ENCODE measurements at places on chromosomes 6 and 20. TPM values are rescaled to one million over a fixed set of nuclear protein-coding genes. Genes with fewer than 3 reads are reported as not detected.

Gene RAB44
- 0.22 TPM for total RNA-seq

Gene OR2H1
- total RNA-seq: not detected

Gene THEMIS
- 25.0 TPM for total RNA-seq

Gene JPH2
- total RNA-seq: not detected

DNA sequence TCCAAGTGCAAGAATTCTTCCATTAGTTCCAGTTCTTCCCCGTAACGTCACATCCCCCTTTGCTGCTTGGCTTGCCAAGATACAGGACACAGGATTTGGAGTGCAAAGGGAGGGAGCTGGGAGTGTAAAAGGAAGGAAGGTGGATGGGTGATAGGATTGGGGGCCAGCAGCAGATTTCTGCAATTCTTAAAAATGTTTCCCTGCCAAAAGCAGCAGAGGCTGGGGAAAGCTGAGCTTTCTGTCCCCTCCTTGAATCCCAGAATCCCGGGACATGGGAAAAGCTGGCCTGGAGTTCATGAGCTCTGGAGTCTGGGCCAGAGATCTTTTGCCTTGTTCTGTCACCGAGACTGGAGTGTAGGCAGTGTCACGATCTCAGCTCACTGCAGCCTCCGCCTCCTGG is 60.0 kb upstream of the EPB41L1 start:
- DNase-seq: no peak

DNA sequence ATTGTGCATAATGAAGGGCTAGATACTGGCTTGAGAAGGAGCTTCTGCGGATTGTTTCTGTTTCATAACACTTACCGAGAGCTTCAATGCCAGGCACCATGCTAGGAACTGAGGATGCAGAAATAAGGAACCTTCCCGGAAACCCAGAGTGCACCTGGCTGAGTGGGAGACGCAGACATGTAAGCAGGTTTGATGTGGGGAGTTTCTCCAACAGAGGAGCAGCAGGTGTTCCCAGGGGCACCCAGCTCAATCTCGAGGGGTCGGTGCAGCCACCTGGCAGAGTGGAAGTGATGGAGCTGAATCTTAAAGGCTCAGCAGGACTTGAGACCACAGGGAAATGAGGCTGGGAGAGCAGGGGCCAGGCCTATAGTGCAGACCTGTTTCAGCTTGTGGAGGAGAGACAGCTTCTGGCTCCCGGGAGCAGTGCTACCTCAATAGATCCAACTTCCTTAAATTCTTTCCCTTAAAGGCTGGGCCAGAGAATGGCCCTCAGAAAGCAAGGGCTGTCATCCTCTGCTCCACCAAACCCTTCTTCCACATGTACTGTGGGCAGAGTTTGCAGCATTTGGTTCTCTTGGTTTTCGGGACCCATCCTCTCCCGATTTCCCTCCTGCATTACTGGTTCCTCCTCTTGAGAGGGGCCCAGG is 27.8 kb upstream of the SRC start:
- no peak for DNase-seq

DNA sequence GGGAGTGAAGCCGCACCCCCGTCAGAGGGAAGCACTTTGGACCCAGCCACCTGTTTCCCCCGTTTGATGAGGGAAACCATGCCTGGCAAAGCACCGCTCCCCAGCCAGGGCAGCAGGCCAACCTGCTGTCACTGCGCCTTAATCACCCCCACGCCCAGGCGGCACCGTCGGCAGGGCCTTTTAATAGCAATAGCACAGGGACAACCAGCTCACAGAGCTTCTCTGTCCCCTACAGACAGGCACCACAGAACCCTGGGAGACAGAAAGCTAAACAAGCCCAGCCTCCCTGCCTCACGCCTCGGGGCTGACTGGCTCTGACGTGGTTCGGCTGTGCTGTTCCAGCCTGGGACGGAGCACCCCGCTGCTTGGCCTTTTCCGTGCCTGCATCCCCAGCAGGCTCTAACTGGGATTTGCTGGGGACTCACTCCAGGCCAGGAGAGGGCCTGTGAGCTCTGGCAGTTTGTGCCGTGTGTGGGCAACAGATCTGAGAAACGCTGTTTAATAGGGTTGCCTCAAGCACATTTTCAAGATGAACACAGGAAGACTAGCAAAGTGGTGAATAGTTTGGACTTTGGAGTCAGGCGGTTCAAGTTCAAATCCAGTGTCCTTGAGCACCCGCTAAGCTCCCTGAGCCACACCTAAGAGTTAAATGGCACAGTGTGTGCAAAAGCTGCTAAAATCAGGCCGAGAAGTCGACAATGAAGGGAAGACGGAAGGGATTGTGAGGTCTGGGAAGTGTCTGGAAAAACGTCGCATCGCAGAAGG is 223.8 kb downstream of the NRN1 start:
- no peak for DNase-seq

DNA sequence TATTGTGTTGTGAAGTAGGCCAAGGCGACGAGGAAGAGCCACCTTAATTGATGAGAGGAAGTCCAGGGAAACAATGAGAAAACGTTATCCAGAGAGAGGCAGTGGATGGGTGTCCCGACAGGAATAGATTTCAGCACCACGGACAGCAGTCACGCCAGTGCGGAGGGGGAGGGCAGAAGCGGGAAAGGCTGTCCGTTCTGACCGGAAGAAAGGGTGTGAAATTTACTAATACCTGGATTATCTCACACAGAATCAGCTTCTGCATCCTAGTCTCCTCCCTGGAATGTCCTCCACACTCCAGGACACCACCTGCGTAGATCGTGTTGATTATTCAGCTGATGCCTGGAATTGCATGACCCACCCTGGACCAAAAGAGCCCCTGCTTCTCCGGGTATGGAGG is 7.4 kb upstream of the BPIFA3 start:
- DNase-seq: peak; percentile 48

- no peak for DNase-seq
These were observed 162.5 kb downstream of the CD83 start for GRCh38 chr6:14280006-14280510.

DNA sequence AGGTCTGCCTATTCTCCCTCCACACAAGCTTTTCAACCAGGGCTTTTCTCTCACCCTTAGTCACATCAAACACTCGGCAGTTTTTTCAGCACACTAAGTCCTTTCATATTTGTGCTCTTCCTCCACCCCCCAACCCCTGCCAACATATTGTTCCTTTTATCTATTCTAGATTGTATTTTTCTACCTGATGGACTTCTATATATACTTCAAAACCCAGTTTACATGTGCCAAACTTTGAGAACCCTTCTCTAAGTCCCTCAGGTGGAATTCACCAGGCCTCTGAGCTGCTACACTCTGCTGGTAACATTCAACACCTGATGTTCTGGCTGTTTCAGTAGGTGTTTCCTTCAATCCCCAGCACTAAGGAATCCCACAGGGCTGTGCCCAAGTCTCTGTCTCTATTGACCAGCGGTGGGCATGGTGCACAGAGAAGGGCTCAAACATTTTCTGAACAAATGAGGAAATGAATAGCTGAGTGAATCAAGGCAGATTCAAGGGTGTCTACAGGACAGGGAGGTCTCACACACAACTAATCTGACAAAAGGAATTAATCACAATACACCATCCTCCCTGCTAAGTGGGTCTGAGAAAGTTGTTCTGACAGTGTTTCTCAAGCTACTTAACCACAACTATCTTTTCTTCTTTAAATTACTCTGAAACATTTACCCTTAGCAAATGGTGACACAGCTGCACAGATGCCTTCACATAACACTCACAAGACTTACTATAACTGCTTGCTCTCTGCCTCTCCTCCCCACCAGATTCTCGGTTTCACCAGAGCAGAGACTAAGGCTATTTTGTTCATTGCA is 166.5 kb downstream of the TSHZ2 start:
- DNase-seq: no peak

GRCh38 chr6:168078943-168079405 is at the start of gene FRMD1:
Gene FRMD1 (minus strand): TSS chr6:168079212. CDS start chr6:168079094, 118 bp downstream.
- no peak for DNase-seq

DNA sequence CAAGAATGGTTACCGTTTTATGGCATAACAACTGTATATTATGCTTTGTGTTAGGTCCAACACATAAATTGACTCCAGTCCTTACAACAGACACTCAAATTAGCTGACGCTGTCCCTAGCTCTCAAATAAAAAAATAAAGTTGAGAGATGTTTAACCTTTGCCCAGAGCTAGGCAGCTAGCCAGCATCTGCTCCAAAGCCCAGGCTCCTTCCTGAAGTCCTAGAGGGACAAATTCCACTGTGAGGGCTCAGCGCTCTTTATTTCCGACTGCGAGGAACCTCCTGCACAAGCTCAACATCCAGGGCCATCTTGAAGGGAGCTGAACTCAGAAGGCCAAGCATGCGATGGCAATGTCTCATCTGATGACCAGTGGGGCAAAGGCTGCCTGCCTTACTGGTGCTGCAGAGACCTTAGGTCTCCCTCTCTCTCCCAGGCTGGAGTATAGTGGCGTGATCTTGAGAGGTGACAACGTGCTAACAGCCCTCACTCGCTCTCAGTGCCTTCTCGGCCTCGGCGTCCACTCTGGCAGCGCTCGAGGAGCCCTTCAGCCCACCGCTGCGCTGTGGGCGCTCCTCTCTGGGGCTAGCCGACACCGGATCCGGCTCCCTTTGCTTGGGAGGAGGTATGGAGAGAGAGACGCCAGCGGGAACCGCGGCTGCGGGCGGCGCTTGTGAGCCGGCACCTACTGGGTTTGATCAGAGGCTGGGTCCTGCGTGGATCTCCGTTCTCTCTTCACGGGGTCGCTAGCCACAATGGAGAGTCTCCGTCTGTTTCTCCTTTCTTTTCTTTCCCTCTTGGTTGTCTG is 24.7 kb upstream of the GFOD1 start:
- DNase-seq: no peak

- DNase-seq: no peak
These were observed 27.1 kb downstream of the F13A1 start for GRCh38 chr6:6293317-6293716.

GRCh38 chr6:81998432-81998831 is 246.0 kb upstream of the TENT5A start:
- no peak for DNase-seq

DNA sequence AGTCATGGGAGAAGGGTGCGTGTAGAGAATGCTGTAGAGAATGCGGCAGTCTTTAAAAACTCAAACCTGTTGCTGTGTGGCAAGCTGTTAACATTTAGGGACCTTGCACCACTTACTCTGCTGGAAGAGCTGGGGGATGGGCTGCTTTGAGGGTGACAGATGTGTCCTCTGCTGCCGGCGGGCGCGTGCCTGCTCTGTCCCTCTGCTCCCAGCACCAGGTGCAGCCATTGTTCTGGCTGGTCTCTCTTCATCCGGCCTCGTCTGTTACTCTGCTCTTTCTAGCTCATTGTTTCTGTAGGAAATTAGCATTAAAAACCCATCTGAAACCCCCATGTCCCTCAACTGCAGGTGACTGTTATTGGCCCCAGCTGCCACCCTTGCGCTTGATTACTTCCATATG is 78.5 kb downstream of the CBFA2T2 start:
- no peak for DNase-seq

- DNase-seq: no peak
These were observed 861 bp downstream of the PCMTD2 start for GRCh38 chr20:64256282-64256935.

DNA sequence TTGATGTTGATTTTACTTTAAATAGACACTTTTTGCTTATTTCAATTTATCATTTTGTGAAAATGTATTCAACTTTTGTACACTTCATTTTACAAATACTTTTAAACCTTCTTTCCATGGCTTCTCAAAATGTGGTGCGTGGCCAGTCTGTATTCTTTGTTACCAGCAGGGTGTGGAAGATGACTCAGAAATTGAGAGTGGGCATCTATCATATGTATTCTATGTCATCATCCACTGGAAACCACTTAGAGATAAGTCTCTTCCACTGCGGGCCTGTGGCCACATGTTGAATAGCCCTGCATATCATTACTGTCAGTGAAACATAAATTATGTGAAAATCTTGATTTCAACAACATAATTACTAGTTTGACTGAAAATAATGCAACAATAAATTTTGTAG is 52.6 kb upstream of the MC3R start:
- no peak for DNase-seq

DNA sequence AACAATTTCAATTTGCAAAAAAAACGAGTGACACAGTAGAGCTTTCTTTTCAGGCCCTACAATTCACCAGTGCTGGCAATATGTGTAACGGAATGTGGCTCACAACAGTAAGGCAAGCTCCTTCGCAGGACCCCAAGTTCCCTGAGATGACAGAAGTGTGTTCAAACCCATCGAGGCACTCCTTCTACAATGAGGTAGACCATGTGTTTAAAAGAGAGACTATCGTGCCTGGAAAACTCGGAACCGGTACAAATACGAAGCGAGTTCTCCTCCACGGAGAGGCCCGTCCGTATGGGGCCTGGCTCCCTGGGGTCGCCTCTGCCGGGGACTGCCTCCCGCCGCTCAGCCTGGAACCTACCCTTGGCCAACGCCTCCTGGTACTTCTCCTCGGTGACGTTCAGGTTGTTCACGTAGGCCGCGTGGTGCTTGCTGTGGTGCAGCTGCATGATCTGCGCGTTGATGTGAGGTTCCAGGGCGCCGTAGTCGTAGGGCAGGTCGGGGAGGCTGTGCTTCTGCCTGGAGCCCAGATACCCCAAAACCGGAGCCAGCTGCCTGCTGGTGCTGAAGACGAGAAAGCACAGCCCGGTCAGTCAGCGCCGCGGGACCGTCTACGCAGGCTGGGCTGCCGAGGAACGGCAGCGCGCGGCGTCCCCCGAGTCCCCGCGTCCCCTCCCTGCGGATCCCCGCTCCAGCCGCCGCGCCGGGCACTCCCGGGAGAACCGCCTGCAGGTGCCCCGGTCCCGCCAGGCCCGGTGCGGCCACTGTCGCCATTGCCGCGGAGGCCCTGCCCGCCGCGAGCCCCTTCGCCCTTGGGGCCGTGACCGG is 526 bp downstream of the SOD2 start:
- DNase-seq: peak; percentile 40

- DNase-seq: no peak
These were observed 151.9 kb upstream of the SLC22A16 start for GRCh38 chr6:110628330-110628729.

GRCh38 chr20:36950414-36951197 is 902 bp downstream of the SAMHD1 start:
- no peak for DNase-seq

- DNase-seq: no peak
These were observed 163.2 kb downstream of the PDE7B start for GRCh38 chr6:136014454-136015437.

DNA sequence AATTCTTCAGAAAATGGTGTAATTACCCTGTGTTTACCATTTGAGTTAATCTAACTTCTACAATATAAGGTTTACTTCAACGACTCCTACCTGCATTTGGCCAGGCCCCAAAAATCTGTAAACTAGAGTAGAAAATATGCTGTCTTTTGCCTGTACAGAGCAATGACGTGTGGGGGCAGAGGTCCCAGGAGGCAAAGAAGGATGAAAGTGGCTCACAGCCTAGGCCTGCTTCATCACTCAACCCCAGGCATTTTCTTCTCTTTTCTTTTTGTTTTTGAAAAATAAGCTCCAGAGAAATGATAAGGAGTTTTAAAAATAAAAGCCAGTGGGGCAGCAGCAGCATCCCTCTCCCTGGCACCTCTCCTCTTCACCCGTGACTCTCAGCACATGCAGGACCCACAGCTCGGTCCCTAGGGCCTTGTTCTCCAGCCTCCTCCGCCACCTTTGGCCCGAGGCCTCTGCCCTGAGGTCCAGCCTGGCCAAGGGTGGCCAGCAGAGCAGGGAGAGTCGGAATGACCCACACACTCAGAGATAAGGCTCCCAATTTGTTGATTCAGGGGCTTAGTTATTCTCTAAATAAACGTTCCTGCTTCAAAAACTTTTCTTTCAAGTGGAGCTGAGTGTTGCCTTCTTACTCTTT is 310.3 kb upstream of the RNF24 start:
- DNase-seq: no peak

Measured in CD4-positive, alpha-beta T cell (primary cell).